ENCODE measurements at places on chromosomes 4 and X.

DNA sequence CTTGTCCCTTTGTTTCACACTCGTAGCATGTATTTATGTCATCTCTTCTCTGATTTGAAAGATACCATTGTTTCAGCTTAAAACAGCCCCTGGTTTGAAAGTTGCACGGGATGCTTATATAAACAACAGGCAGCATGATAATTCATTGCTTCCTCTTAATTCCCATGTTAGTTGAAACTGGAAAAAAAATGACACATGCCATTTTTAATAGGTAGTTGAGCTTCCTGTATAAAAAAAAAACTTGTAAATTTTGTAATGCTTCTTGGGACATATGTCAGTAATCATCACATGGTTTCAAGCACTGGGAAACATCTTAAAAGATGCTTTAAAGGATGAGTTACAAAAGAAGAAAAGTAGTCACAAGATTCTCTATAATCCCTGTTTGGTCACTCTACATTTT, 243.0 kb downstream of the PALLD start:
- no peak for DNase-seq

- no peak for DNase-seq
Measured at GRCh38 chr4:88752754-88753153, 55.1 kb upstream of the NAP1L5 start.

DNA sequence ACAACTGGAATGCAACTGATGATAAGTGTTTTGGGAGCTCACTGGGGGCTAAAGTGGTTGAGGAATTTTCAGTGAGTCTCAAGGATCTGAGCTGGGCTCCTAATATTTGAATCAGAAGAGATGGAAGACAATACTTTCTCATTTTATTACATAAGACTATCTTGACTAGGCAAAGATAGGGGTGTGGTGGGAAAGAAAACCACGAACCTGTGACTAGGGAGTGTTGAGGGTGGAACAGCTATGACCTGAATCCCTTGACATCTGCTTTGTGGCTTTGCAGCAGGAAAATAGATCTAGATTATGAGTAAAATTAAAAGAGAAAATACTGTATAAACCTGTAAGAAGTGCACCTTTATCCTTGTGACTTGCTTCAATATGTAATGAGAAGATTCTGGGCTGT, 295.1 kb upstream of the TEX13A start:
- DNase-seq: no peak

GRCh38 chrX:118126286-118126685, 9.7 kb upstream of the KLHL13 start:
- DNase-seq: no peak

DNA sequence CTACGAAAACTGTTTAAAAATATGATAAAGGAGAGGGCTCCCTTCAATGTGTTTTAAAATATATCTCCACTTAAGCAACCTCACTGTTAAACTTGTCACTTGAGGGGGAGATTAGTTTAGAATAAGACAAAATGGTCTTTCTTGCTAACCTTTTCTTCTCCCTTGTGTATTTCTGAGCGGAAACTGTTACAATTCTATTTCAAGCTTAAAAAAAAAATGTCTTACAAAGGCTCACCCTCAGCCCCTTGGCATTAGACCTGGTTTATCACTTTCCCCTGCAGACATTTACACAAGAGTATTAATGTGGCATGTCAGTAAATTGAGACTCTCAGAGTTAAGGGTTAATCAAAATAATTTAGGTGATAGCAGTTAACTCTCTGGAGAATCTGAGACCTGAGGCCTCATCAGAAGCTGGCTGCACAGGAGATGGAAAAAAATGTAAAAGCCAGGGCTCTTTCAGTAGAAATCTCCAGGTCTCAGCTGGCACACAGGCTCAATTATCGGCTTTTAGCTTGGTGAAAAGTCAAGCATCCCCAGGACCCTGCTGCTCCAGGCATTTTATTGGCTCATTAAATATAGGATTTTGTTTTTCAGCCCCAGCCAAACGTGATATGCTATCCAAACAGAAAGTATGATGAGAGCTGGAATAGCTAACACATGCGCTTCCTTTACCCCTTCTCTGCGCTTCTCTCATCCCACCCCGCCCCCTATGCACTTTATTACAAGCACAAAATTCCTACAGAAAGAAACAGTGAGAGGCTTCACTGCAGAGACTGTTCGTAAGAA, 130.5 kb downstream of the PPA2 start:
- no peak for DNase-seq

DNA sequence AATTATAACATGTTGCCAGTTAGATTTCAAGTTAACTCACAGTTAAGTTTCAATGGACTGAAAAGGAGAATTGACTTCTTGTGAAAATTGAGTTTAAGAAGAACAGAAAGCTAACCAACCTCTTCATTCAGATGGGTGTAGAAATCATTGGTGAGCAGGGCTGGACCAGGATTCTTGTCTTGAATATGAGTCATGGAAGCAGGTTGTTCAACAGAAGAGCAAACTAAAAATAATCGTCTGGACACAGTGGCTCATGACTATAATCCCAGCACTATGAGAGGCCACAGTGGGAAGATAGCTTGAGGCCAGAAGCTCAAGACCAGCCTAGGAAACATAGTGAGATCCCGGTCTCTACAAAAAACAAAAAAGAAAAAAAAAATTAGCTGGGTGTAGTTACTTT, 98.2 kb downstream of the ARSJ start:
- no peak for DNase-seq

- DNase-seq: no peak
Measured at GRCh38 chr4:6768539-6768905, 14.0 kb upstream of the KIAA0232 start.

DNA sequence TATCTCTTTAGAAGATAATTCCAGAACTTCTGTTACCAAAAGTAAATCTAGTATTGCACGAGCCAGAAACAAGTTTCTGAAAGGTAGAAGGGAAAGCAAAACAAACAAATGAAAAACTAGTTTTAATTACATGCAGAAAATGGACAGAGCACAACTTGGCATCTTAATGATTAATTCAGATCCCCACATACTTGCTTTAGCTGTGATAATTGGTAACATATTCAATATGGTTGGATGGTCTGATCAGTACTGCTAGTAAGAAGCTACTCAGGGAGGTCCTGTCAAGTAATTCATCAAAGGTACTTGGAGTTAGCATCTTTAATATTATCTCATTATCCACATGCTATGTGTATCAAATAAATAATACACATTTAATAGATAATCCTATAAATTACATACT, 204.3 kb downstream of the TRAM1L1 start:
- DNase-seq: no peak
